ENCODE measurements at places on chromosomes 1 and 21.

DNA sequence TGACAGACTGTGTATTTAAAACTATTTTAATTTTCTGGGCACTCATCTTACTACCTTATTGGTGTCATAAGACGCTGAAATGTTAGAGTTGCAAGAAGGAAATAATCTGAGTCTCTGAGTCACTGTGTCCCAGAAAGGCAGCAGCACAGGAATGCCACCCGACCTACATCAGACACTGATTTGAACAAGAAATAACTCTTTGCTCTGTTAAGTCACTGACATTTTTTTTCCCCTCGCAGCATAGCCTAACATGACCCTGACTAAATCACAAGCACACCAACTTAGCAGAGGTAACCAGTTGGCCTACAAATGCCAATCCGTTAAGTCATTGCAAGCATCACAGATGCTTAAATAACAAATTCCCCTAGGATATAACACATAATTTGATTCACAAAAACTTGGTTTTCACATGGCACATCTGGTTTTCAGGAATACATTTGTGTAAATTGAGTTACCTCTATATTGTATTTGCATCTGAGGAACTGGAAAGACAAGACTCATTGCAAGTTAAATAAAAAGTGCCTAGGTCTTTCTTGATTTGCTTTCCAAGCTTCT lies 349.1 kb downstream of the SEC16B start:
- no peak for DNase-seq

GRCh38 chr1:107252271-107252670 lies 111.4 kb downstream of the NTNG1 start:
- no peak for DNase-seq

DNA sequence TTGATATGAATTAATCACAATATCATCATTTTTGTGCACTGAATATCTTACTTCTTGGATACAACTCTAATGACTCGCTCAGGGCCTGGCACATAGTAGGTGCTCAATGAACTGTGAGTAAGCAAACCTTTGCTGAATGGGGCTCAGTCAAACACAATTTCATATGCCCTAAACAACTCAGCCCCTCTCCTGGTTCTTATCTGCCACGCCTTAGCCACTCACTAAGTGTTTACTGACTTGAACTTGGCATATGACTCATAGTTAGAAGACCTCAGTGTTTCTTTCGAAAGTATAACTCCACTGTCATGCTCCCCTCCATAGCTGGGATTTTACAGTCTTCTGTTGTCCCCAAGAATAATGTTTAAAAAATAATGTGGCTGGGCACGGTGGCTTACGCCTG lies 4.8 kb upstream of the IFNLR1 start:
- peak; percentile 69 for DNase-seq

GRCh38 chr1:233094691-233095090 lies 144.3 kb downstream of the NTPCR start:
- DNase-seq: no peak

- DNase-seq: no peak
These were observed 110.2 kb upstream of the APP start for GRCh38 chr21:26280775-26281174.

- no peak for DNase-seq
These were observed 360 bp upstream of the GBP3 start for GRCh38 chr1:89023026-89023425.

DNA sequence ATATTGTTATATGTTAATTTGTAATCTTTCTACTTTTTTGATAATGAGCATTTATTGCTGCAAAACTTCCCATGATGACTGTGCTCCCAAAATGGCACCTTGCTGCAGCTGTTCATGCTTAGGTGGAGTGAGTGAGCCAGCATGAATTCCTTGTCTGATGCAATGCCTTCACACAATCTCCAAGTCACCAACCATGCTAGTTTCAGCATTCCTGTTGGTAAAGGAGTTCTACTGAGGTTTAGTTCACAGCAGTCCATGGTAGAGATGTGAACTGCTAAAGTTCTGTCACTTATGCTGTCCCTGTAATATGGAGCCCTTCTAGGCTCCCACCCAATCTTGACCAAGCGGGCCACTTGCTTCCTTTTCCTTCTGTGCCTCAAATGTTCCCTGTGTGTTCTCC lies 26.2 kb upstream of the PRKACB start:
- DNase-seq: peak; percentile 57

- no peak for DNase-seq
These were observed 288.1 kb downstream of the DPYD start for GRCh38 chr1:97632776-97633175.

GRCh38 chr1:155084722-155085503 lies 6.3 kb downstream of the EFNA3 start:
- peak; percentile 93 for DNase-seq

GRCh38 chr21:33871171-33871570 lies 44.4 kb downstream of the ATP5PO start:
- DNase-seq: peak; percentile 80

- no peak for DNase-seq
These were observed 1125.4 kb upstream of the TMPRSS15 start for GRCh38 chr21:19529031-19529430.

GRCh38 chr1:58338081-58338480 lies 208.4 kb downstream of the OMA1 start:
- no peak for DNase-seq

DNA sequence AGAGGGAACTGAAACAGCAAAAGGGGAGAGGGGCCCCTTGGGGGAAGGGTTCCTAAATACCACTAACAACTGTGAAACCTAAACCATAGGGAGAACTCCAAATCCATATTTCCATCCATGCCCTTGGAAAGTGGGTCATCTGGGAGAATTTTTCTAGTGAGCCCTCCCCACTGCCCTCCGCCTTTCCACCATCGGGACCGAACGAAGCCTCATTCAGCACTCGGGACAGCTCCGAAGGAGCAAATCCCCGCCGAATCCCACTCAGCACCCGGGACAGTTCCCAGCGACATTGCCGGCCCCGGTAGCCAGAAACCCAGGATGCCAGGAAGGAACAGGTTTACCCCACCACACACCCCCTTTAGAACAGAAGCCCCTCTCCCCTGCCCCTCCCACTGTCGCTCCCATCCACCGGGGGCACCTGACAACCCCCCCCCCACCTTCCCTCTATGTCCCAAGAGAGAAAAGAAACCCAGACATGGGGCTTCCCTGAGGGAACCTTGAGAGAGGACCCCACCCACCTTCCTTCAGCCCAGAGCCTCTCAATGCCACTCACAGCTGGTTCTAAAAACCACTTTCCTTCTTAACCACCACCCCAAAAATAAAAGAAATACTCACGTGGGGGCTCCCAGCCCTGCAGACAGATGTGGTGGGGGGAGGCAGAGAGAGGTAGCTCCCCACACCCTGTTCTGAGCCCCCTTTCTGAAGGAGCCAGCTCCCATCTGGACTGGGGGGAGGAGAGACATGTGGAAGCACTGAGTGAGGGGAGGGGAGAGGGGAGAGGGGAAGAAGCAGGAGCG lies 4.5 kb downstream of the DLGAP3 start:
- DNase-seq: peak; percentile 24

GRCh38 chr1:51729156-51729823 lies 112.4 kb downstream of the OSBPL9 start:
- no peak for DNase-seq

- peak; percentile 17 for DNase-seq
These were observed 609 bp downstream of the RWDD2B start for GRCh38 chr21:29018540-29018939.

GRCh38 chr1:218374401-218375353 lies 29.5 kb downstream of the TGFB2 start:
- no peak for DNase-seq

GRCh38 chr1:33322870-33323585 lies 2.1 kb upstream of the A3GALT2 start:
- DNase-seq: no peak

DNA sequence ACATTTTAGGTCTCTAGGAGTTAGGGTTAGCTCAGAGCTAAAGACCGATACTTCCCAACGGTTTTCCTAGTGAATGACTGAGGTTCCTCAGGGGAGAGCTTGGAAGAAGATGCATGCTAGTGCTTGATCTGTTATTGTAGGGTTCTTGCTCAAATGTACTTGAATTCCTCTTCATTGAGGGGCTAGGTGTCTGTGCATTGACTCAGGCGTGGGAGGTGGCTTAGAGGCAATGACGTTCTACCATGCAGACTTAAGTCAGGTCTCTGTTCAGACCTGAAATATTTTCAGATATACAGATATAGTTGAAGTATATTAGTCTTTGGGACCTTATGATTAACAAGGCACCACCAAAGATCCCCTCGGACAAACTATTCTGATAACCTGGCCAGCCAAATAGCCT lies 23.5 kb downstream of the S100A10 start:
- no peak for DNase-seq

DNA sequence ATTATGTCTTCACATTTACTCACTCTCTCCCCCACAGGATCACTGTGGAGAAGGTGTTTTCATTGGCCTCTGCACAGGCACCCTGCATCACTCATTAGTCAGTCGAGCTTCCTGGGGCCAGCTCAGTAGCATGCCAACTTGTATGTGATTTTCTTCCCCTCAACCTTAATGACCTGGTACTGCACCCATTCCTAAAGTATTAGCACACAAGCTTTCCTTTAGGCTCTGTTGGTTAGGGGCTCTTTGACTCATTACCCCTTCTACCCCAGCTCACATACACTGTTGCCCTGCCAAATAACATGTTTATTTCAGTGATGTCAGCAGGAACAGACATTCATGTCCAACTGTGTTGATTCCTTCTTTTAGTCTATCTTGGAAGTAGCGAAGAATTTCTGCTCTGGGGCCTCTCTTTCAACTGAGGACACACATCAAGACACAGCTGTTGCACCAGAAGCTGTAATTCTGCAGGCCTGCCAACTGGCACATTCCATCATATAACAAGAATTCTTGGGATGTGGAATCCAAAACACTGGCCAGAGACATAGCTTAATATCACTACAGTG lies 603.5 kb upstream of the ADAMTS5 start:
- peak; percentile 95 for DNase-seq

DNA sequence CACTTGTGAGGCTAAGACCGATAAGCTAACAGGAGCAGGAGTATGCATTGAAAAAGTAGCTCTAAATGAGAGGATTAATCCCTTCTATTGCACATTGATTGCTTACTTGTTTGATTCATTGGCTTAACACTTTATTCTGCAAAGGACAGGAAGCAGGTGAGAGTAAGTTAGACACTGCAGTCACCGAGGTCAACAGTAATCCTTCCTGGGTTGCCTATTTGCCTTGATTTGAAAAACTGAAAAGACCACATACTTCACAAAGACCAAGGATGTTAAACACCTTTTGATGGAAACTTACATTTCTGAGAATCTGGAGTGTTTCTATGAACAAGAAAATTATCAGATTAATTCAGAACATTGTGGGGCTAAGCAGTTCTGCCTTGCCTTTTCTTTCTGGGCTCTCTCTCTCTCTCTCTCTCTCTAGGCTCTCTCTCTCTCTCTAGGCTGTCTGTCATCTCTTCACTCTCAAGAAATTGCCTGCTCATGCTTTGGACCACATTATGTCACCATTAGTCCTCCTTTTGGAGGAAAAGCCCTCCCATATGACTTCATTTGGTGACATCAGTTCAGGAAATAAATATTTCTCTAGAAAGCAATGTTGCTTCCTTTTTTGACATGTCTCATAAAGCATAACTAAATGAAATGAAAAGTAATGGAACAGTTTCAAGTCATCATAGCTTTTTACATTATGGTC lies 103.8 kb downstream of the TNFSF18 start:
- DNase-seq: peak; percentile 61

DNA sequence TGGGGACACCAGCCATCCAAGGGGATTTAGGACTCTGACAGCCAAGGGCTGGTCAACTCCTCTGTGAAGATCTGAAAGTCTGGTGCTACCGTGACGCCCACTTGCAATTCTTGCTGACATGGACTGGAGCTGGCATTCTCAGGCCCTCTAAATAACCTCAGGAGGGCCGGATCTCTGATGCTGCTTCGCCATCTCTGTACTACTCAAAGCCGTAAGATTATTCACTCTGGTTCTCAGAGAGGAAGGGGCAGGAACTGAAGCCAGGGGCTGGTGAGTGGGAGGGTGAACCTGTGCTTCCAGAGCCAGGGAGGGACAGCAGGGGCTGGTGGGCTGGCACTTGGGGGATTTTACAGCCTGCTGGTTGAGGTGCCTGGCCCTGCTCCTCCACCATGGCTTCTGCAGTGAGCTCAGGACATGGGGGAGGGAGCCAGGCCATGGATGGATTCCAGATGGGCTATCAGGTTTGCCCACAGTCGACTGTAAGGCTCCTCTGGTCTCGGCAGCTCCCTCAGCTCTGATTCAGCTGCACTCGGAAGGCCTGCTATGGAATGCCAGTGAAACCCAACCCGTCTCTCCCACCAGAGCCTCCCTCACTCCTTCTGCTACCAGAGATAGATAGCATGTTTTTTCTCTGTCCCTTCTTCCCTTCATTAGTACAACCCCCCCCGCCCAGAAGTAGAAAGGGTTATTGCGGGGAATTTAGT lies 84.5 kb downstream of the PLXNA2 start:
- peak; percentile 10 for DNase-seq

GRCh38 chr21:31218830-31219608 lies 125.0 kb downstream of the TIAM1 start:
- no peak for DNase-seq

DNA sequence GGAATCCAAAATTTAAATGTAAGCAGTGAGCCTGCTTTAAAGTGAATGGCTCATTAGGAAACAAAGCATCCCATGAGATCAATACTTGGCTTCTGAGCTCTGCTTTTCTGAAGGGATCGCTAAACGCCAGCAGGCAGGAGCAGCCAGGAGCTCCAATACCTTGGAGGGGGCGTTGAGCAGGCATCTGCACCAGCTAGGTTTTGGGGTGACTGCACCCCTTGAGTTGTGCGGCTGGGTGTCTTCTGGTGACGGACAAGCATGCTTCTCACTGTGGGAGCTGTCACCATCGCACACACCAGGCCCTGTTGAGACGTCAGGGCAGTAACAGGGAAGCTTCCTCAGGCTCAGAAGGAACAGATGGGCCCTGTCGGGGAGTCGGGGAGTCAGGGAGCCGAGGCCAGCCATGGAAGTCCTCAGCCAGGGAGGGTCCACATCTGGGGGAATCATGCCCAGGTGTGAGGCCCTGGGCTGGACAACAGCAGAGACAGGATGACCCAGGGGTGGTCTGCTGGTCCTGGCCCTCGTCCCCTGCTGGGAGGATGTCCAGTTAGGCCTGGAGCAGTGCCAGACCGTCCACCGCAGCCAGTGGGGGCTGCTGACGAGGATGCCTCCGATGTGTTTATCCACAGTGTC lies 57.9 kb upstream of the ADARB1 start:
- DNase-seq: no peak

DNA sequence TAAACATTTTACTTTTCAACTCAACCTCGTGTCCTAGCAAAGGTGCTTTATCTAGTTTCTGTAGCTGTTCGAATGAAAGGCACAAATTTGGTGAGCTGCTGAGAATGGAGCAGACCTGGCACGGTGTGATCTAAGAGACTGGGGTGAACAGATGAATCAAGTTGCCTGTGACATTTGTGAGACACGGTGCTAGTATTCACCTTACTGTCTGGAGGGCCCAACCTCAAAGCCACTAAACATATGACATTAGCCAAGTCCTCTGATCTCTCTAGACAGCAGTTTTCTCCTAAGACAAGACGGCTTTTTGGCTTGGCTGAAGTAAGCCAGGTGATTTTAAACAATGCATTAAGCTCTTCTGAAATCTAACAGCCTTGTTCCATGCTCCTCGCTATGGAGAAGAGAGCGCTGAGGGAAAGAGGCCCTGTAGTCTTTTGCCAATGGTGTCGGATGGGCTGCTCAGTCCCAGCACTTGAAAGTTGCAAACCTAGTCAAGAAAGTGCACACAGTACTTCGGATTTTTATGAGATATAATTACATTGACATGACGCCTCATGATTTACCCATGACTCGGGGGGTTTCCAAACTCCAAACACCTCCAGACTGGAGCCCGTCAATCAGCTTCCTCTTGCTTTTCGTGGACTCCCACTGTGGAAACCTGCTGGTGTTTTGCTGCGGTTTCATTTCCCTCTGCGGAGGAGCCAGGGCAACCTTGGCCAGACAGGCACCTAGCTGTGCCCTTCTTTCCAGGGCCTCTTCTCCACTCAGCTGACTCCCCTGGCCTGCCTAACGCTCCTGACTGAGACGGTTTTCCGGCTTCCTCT lies 794 bp upstream of the TOR3A start:
- no peak for DNase-seq

Measured in HCEC 1CT (cell line).